Uterus (tissue), 4 donors: ENCODE measurements at places on chromosomes 4 and X.

DNA sequence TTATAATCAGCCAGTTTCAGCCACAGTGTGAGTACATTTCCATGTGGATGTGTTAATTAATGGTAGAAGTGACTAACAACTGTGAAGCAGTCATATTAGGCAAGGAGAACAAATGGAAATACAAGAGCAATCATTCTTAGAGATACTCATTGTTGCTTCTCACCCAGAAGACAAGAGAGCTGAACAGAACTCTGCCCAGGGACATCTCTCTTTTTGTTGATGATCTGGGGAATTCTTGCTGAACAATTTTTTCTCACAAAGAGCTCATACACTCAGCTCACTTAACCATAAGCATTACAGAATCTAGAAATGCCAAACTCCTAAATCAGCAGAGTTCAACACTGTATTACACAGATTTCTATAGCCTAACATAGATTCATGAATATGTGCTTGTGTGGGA is 150.1 kb downstream of the COMMD8 start:
- no peak for DNase-seq

- DNase-seq, result no peak
Observed at GRCh38 chrX:6695717-6696116, 160.8 kb upstream of the VCX3A start.

DNA sequence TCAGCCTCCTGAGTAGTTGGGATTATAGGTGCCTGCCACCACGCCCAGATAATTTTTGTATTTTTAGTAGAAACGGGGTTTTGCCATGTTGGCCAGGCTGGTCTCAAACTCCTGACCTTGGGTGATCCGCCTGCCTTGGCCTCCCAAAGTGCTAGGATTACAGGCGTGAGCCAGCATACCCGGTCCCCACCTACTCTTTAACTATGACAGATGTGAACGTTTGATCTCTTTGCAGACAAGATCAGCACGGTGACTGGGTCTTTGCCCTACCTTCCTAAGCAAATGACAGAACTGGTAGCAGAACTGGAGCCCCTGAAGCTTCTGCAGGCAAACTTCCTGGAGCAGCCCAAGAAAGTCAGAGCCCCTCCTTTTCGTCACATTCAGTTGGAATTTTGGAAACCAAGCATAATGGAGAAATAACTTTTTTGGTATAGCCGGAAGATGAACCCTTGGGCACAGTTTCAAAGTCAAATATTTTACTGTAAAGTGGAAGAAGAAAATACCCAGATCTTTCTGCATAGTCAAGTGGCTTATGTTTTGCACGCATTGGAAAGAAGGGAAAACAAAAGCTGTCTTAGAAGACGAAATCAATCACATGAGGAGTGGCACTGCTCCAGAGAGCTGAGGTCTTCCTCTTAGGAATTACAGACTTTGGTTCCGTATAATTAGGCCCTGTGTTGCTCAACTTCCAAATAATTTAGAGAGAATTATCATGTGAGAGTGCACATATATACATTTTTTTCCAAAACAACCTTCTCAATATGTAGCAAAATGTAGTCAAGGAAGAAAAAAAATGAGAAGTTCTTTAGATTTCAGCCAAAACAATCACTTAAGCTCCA is 90.6 kb downstream of the SORBS2 start:
- no peak for DNase-seq

DNA sequence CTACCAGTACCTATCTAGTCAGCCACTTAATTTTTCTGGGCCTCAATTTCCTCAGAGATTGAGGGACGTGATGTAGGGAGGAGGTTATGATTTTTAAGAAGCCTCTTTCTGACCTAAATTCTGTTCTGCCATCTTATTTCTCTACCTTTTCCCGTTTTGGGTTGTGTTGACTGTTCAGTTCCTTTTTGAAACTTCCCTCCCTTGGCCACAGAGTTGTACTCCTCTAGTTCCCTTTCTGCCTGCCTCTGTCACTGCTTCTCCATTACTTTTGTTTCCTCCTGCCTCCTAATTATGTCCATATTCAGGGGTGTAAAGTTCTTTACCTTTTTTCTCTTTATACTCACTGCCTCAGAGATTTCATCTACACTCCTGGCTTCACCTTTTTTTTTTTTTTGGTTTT is 25.4 kb downstream of the CLCN5 start:
- DNase-seq, result no peak

- DNase-seq, result no peak
Observed at GRCh38 chr4:102356562-102357202, 11.4 kb upstream of the SLC39A8 start.

- no peak for DNase-seq
Observed at GRCh38 chrX:14497184-14497666, 32.1 kb upstream of the GLRA2 start.

GRCh38 chr4:146439437-146439836 is 82.3 kb downstream of the SLC10A7 start:
- DNase-seq, result no peak

GRCh38 chr4:55030589-55030988 is 94.8 kb downstream of the KDR start:
- DNase-seq, result no peak

- no peak for DNase-seq
Observed at GRCh38 chr4:30295652-30296051, 424.5 kb upstream of the PCDH7 start.

DNA sequence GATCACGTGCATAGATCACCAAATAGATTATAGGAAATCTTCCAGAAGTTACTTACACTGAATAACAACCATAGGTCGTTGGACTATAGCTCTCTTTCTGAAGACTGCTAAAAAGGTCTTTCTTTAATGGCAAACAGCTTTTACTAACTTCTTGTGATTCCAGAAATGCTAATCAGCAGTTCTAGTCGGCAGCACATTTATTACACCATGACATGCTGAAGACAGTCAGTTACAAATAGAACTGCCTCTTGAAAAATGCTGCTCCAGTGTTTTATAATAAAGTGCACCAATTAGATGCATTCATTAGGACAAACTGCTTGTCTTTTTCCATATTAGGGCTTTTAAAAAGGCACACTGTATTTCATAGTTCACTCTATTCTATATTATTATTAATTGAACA is 488.2 kb downstream of the PABPC4L start:
- no peak for DNase-seq

DNA sequence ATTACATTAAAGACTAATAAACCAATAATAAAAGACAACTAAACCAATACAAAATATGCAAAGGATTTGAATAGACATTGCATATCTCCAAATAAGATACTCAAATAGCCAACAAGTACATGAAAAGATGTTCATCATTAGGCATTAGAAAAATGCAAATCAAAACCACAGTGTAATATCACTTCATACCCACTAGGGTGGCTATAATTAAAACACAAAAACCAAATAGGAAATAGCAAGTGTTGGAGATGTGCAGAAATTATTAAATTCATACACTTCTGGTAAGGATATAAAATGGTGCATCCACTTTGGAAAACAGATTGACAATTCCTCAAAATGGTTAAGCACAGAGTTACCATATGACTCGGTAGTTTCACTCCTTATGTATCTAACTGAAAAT is 860.8 kb upstream of the DIAPH2 start:
- DNase-seq, result no peak

DNA sequence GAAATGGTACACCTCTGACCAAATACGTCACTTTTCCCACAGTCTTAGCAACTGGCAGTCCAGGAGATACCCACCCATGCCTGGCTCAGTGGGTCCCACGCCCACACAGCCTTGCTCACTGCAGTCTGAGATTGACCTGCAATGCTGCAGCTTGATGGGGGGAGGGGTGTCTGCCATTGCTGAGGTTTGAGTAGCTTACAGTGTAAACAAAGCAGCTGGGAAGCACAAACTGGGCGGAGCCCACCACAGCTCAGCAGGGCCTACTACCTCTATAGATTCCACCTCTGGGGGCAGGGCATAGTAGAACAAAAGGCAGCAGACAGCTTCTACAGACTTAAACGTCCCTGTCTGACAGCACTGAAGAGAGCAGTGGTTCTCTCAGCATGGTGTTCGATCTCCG is 52.7 kb downstream of the AMER1 start:
- DNase-seq, result no peak

- DNase-seq, result no peak
Observed at GRCh38 chr4:851701-852430, 25.9 kb upstream of the CPLX1 start.

DNA sequence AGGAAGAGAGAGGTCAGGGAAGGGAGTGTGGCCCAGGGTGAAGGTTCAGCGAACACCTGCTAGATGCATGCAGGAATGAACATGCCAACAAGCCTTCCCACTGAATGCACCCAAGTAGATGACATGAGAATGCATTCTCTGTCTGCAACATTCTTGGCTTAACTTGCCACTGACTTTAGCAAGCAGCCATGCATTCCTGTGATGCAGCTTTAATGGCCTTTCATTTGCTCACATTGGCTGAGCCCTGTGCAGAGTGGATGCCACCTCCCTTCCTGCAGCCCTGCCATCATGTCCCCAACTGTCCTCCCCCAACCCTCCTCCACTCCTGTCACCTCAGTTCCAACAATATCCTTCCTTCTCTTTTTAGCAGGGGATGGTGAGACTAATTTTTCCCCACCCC is 25.3 kb upstream of the MTNR1A start:
- DNase-seq, result no peak

- no peak for DNase-seq
Observed at GRCh38 chrX:118718737-118719136, 8.7 kb upstream of the IL13RA1 start.

DNA sequence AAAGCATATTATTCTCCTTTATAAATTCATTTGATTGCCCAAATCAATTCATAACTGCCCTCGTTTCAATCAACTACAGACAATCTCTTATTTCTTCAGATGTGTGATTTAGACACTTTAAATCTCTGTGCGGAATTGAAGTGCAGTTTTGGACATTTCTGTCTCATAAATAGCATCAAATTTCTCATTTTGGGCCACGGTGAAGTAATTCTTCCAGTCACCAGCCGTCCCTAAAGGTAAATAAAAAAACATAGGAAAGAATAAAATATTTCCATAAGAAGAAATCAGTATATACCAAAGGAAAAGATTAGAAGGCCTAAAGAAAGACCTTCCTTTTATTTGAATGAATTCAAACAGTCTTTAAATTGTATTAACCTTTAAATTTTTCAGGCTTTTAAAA is 33.4 kb downstream of the SULT1B1 start:
- no peak for DNase-seq

- no peak for DNase-seq
Observed at GRCh38 chr4:122243785-122244184, 91.7 kb downstream of the BLTP1 start.

GRCh38 chr4:47485768-47486167 is 693 bp downstream of the ATP10D start:
- no peak for DNase-seq

DNA sequence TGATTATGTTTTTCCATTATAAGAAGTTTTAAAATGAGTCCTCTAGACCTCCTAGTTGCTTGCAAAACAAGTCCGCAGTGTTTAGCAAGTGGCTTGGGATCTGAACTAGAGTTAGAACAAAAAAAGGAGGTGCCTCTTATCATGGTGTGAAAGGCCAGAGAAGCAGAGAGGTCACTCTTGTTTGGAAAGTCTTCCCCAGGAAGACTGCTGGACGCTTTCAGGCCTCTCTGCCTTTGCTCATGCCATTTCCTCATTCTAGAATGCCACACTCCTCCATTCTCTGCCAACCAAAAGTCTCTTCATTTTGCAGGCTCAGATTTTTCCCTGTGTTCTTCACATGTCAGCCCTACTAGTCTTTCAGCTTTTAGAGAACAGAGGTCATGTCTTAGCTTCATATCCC is 14.9 kb downstream of the PARM1 start:
- DNase-seq, result no peak

DNA sequence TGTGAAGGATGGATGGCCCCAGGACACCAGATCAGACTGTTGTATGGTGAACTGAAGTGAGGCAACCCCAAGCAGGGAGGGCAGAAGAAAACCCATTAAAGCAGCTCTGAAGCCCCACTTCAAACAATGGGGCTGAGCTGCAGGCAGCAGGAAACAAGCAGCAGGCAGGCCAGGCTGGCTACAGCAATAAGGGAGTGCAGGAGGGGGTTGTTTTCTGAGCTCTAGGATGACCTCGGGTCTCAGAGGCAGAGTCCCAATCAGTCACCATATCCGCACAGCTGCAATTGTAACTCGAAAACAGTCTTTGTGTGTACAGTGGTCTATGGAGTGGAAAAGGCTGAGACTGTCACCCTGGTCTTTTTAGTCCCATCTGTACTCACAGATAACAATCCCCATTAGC is 90.4 kb downstream of the COL4A6 start:
- DNase-seq, result no peak

DNA sequence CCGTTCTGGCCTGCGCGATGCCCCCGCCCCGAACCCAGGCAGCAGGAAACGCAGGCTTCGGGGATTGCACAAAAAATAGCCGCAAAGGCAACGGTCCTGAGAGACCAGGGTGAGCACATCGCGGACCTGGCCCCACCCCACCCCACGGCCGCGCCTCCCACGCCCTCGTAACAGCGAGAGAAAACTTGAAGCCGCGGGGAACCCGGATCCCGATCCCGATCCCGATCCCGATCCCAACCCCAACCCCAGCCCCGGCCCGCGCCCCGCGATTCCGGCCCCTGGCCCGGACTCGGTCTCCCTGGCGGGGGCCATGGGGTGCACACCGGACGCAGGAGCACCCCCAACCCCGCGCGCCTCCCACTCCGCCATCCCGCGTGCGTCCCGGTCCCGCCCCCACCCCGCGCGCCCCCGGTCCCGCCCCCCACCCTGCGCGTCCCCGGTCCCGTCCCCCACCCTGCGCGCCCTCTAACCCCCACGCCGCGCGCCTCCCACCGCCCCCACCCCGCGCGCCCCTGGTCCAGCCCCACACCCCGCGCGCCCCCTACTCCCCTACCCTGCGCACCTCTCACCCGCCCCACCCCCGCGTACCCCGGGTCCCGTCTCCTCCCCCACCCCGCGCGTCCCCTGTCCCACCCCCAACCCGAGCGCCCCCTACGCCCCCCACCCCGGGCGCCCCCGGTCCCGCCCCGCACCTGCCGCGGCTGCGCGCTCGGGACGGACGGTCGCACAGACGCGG is 29.0 kb downstream of the NOP14 start:
- DNase-seq, result peak; percentile 76

GRCh38 chr4:41009411-41009810 is 204.9 kb downstream of the APBB2 start:
- DNase-seq, result no peak

- no peak for DNase-seq
Observed at GRCh38 chr4:174037049-174037448, 246.4 kb downstream of the FBXO8 start.
